ENCODE measurements at places on chromosomes 11 and 22.

- no peak for DNase-seq
Observed at GRCh38 chr11:45095691-45096010, 50.8 kb upstream of the PRDM11 start.

DNA sequence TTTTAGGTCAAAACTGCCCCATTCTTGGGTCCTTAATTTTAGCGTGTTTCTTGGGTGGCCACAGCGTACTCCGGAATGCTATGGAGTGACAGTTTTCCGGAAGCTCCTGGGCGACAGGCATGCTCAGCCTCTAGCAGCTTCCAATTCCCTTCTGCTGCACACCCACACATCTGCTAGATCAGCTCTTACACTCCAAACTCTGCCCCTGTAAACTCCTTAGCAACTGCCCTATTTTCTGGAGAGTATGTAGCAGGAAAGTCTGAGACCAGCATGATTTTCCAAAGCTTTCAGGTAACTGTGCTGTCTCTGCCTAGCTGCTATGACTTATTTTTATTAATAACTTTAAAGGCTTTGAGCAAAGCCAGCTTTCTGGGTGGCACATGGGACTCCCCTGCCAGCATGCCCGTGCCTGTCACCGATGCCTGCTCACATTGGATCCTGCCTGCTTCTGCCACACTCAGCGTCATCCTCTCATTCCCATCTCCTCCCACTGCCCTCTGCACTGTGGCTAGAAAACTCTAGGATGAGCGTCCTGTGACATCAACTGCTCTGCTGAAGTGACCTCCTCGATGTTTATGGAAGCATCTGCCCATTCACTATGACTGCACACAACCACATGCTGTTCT, 17.3 kb downstream of the TOLLIP start:
- DNase-seq = no peak

GRCh38 chr11:132471466-132471865, 1060.8 kb downstream of the OPCML start:
- DNase-seq = no peak

DNA sequence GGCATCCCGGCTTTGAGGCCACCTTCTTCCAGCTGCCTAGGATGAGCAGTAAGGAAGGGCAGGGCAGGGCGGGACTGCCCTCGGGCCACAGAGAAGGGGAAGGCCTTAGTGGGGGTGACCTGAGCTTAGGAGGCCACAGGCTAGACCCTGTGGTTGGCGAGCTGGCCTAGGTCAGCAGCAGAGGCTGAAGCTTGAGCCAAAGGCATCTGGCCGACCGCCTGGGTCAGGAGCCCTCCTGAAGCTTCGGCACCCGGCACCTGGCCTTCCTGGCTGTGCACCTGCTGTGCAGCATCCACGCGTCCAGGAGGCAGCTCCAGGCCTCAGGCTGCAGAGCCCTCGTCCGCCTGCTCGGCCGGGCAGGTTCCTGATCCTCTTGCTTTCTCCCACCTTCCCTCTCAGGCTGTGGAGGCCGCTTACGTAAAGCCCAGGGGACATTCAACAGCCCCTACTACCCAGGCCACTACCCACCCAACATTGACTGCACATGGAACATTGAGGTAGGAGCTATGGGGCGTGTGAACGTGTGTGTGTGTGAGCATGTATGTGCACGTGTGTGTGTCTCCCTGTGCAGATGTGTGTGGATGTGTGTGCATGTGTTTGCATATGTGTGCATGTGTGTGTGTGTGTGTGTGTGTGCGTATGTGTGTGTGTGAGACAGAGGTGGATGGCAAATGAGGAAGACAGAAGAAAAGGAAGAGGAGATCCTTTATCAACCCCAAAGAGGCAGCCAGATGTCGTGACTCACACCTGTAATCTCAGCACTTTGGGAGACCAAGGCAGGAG, 34.9 kb downstream of the ST14 start:
- DNase-seq = no peak

- no peak for DNase-seq
Observed at GRCh38 chr11:114095899-114096298, 36.4 kb downstream of the ZBTB16 start.

DNA sequence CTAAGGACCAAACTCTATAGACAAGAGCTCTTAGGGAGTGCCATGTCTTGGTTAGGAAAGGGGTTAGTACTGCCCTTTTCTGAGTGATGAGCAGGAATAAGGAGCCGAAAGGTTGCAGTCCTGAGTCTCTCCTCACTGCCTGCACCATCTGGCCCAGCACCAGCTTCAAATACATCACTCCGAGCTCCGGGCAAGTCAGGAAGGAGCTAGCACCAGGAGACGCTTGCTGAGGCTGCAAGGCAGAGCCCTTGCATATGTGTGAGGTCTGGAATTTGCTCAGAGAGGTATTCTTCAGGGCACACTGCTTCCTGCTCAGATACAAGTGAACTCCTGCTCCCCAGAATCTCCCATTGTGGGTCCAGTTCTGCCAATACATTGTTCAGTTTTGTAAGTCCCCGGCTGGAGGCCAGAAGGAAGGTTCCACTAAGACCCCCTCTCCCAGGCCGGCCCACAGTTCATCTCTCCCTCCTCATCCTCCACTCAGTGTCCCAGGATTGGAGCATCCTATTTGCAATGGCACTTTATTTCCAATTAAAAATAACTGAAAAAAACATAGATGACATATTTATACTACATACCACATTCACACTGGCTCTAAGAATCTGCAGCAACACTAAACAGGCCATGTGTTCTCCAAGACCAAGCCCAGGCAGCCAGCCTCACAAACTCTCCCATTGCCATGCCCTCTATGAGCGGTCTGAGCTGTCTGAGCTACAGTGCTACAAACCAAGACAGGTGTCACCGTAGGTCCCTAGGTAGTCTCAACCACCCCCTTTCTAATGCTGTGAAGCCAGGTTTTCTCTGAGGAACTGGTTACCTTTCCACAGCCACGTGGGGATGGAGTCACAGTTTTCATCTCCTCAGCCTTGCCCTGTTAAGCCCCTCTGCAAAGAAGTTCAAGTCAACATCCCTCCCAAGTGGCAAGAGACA, 55.1 kb upstream of the SPATA19 start:
- no peak for DNase-seq

DNA sequence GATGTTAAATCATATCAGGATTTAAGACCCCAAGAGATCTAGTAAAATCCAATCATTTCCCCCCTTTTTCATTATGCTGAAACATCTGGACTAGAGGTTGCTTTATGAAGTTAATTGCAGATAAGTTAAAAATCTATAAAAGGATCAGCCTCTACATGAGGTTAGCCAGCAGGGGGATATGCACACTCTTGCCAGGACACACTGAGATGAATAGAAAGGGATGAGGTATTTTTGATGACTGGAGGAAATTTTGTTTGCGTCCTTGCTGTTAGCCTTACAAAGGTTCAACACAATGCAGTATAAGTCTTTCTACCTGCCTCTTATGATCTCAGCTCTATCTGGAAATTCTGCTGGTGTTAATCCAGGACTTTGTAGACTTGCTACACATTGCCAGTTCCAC, 1034.3 kb downstream of the LRRC4C start:
- DNase-seq = no peak

GRCh38 chr11:30113326-30113898, 96.6 kb upstream of the KCNA4 start:
- DNase-seq = no peak

DNA sequence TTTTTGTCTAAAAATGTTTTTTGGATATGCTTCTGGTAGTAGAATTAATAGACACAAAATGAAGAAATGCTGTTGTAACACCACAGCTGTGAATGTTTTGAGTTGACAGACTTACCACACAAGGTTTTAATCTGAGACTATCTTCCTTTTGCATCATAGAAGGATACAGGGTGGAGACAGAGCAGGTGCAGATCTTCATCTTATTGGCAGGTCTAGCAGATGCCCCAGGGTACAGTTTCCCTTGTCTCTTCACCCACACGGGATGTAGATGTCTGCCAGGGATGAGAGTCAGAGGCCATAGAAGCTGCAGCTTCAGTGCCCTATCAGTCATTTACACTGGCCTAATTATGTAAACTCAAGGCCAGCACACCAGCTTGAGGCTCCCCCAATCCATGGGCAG, 985 bp downstream of the OOSP3 start:
- DNase-seq = no peak

- DNase-seq = no peak
Observed at GRCh38 chr11:122220321-122220720, 104.3 kb upstream of the BLID start.

GRCh38 chr11:69394869-69395246, 86.6 kb upstream of the LINC01488 start:
- DNase-seq = no peak

GRCh38 chr22:44698531-44699421, 3.2 kb upstream of the PRR5 start:
- DNase-seq = no peak

- DNase-seq = no peak
Observed at GRCh38 chr11:99020352-99021225, at the start of gene CNTN5. Gene CNTN5 (plus strand): TSS chr11:99020949.

DNA sequence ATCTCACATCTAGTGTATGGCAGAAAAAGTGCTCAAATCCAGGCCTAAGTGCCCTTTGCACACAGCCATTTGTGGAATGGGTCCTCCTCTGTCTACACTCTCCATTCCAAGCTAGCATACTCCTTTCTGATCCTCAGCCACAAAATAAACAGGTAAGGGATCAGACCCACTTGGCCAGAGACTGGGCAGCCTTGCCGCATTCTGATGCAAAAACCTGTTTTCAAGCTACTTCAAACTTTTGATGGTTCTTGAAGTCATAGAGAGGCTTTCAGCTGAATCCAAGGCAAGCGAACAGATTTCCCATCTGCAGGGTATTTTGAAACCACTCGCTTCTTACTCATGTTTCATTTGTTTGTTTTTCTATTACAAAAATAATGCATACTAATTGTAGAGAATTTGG, 136.6 kb upstream of the NAV2 start:
- no peak for DNase-seq

- DNase-seq = no peak
Observed at GRCh38 chr11:75069473-75069872, 27.2 kb downstream of the OR2AT4 start.

Data from stimulated activated CD4-positive, alpha-beta T cell treated with anti-CD3 and anti-CD28 coated beads, Interleukin-1b, Interleukin-23, amount 100 ng/mL, for 4 hours (primary cell).